Esophagus muscularis mucosa (tissue), 4 donors: ENCODE measurements at places on chromosomes 6 and 20. TPM values are rescaled to one million over a fixed set of nuclear protein-coding genes. Genes with fewer than 3 reads are reported as not detected.

Gene GMEB2
- total RNA-seq = 11.6 TPM

Gene PGK2
- total RNA-seq = not detected

Gene SLC22A23
- total RNA-seq = 10.4 TPM

Gene TMEM200A
- 1.0 TPM for total RNA-seq

Gene CDSN
- not detected for total RNA-seq

DNA sequence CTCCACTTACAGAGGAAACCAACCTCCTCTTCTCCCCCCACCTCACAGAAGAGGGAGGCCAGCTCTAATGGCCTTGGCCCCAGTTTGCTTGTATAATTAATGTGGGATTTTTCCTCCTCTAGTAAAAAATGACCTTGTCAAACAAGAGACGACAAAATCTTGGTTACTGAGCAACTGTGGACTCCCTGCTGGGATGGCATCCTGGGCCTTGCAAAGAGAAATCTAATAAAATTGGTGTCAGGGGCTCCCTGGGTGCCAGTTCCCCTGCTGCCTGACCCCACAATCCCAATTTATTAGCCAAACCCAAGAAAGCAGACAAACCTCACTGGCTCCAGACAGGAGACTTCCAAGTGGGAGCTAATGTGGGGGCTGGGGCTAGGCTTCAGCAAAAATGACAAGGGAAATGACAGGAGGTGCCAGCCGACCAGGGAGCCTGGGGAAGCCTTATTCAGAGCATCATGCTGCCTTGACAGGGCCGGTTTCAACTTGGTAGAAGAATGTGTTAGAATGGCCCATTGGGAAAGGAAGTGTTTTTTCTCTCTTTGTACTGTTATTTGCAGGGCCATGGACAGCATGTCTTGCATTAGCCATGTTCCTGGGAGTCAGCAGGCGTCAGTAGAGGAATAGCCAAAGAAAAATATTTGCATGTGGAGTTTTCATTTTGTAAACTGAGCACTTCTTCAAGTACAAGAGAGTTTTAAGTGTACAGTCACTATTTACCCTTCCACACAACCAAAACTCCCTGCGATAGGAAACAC lies 816.9 kb downstream of the DHX35 start:
- H3K4me3 ChIP-seq = no peak overlapping the region
- no peak overlapping the region for H3K27ac ChIP-seq
- no peaks in the 10 kb centered on the region for H3K36me3 ChIP-seq

- no peak for DNase-seq
- no peaks in the 10 kb centered on the region for H3K4me1 ChIP-seq
- H3K27ac ChIP-seq = no peak overlapping the region
Measured at GRCh38 chr20:54105653-54106052, 35.3 kb upstream of the BCAS1 start.

DNA sequence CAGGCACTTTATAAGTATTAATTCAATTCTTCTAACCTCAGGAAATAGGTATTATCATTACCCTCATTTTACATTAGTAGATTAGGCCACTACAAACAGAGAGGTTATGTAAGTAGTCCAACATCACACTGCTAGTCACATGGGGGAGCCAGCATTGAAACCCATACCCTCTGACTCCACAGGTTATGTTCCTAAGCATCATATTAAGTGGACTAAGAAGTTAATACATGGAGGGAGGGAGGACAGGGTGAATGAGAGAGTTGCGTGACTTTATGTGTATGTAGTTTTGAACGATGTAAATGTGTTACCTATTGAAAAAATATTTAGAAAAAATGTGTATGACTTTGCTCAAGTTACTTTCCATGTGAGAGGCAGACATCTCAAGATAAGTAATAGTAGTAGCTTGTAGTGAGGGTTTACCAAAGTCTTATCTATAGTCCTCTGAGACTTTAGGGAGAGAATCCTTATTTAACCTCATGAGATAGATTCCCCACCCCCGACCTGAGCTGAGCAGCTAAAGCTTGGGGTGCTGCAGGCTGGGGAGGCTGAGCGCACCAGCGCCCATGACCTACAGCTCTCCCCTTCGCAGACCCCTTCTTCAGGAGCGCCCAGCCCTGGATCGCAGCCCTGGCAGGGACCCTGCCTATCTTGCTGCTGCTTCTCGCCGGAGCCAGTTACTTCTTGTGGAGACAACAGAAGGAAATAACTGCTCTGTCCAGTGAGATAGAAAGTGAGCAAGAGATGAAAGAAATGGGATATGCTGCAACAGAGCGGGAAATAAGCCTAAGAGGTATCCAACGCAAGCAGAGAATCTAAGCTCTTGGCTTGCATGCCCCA lies 7.5 kb downstream of the BTN3A2 start:
- H3K4me1 ChIP-seq = no peaks in the 10 kb centered on the region
- DNase-seq = no peak

DNA sequence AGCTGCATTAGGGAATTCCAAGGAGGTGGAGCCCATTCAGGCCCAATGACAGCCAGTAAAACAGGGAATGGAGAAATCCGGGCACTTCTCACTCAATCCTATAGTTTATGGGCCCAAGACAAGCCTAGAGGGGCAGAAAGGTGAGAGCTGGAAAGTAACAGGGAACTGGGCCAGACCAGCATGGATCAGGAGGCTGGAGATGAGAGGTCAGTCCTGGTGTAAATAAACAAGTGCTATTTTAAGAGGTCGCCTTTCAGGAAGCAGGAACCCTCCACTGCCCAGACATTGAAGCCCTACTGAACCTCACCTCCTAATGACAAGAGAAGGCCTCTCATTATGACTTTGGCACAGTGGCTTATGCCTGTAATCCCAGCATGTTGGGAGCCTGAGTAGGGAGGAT lies 57.2 kb upstream of the TGM3 start:
- H3K4me3 ChIP-seq = no peak overlapping the region
- no peak for DNase-seq
- no peak overlapping the region for H3K27ac ChIP-seq

- DNase-seq = peak; percentile 93
- H3K36me3 ChIP-seq = no peaks in the 10 kb centered on the region
- no peak overlapping the region for H3K27ac ChIP-seq
- H3K27me3 ChIP-seq = no peaks in the 10 kb centered on the region
- H3K4me3 ChIP-seq = no peak overlapping the region
Measured at GRCh38 chr6:166106076-166106686, 61.5 kb downstream of the TBXT start.

DNA sequence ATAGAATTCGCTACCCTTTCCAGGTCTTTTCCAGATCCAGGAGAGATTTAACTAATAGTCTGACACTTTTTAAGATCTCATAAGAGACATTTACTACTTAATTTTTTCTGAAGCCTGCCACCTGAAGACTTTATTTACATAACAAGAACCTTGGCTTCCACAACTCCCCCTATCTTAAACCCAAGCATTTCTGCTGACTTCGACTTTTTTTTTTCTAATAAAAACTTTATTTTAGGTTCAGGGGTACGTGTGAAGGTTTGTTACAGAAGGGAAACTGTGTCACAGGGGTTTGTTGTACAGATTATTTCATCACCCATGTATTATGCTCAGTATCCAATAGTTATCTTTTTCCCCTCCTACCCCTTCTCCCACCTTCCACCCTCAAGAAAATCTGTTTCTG lies 64.9 kb upstream of the OR14J1 start:
- no peak overlapping the region for H3K27ac ChIP-seq
- H3K27me3 ChIP-seq = no peaks in the 10 kb centered on the region
- H3K36me3 ChIP-seq = no peaks in the 10 kb centered on the region
- no peak overlapping the region for H3K4me3 ChIP-seq
- DNase-seq = no peak

DNA sequence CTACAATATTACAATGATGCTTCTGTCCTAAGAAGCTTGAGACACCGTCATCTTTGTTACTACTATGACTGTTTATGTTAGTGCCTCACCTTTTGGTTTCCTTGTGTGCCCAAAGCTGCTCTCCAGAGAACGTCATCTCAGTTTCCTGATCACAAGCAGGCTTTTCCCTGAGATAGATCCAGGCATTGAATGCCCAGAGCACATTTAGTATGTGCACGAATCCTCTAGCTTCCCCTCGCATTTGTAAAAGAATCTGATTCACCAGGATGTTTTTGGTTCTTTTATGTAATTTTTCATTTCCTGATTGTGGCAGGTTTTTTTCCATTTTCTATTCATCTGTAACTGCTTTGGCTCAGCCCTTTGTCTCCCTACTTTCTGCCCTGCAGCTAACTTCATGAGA lies 100.2 kb upstream of the TMEM181 start:
- no peak overlapping the region for H3K4me3 ChIP-seq
- peaks cover 58% of the 10 kb centered on the region for H3K36me3 ChIP-seq
- H3K4me1 ChIP-seq = no peaks in the 10 kb centered on the region
- H3K27me3 ChIP-seq = no peaks in the 10 kb centered on the region
- DNase-seq = no peak
- H3K27ac ChIP-seq = no peak overlapping the region

- no peak overlapping the region for H3K27ac ChIP-seq
- no peaks in the 10 kb centered on the region for H3K27me3 ChIP-seq
- H3K4me3 ChIP-seq = no peak overlapping the region
- DNase-seq = no peak
Measured at GRCh38 chr20:38175304-38176180, 10.5 kb upstream of the TGM2 start.

GRCh38 chr20:4887586-4887985 lies 113.7 kb downstream of the SLC23A2 start:
- no peak for DNase-seq
- H3K36me3 ChIP-seq = peaks cover 6% of the 10 kb centered on the region
- H3K27me3 ChIP-seq = no peaks in the 10 kb centered on the region
- H3K4me1 ChIP-seq = peaks cover 6% of the 10 kb centered on the region
- H3K4me3 ChIP-seq = no peak overlapping the region
- H3K27ac ChIP-seq = no peak overlapping the region

DNA sequence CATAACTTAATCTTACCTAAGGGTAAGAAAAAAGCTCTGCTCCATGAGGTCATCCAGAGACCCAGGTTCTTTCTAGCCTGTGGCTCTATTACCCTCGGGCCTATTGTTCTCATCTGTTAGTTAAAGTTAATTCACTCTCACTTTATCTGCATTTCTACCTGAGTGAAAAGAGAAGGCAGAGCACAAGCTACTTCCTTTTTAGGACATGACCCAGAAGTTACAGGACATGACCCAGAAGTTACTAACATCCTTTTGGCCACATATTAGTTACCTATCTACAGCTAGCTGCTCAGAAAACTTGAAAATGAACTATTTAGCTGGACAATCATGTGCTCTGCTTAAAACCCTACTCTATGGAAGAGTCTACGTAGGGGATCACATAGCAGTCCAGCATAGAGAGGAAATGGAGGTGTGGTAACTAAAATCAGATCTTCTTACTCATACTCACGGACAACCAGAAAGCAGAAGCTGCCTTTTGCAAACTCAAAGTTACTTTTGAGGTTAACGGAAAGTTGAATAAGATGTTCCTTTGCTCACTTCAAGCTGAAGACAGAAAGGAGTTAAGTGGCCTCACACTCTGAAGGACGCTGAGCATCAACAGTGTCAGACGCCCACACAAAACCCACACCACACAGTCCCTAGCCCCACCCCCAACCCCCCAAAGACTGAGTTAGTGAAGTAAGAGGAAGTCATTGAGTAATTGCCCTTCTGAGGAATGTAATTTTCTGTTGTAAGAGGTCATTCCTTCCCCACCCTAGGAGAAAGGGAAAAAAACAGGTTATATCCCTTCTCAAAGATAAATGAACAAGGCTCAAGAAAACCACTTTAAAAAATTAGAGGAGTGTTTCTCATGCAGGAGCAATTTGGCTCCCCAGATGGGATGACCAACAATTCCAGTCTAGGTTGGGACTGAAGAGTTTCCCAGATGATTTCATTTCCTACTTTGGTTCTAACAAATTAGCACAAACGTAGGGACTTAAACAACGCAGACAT lies 45.9 kb upstream of the TAB2 start:
- H3K27me3 ChIP-seq = no peaks in the 10 kb centered on the region
- no peak for DNase-seq
- no peaks in the 10 kb centered on the region for H3K36me3 ChIP-seq
- no peak overlapping the region for H3K27ac ChIP-seq
- H3K4me3 ChIP-seq = no peak overlapping the region
- H3K4me1 ChIP-seq = no peaks in the 10 kb centered on the region

DNA sequence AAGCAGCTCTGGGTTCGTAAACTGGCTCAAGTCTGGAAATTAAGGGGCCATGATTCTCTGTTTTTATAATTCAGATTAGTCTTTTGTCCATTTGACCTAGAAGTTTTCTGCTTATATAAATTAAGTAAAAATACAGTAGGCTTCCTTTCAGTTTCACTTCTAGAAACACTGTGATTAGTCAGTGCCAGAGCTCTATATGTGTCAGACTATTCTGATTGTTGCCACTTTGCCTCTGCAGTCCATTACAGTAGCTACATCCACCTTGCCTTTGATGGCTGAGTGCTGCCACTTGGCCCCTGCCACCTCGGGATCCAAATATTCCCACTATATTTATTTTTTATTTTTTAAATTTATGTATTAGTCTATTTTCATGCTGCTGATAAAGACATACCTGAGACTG lies 7.9 kb downstream of the ZC2HC1B start:
- no peaks in the 10 kb centered on the region for H3K36me3 ChIP-seq
- no peak for DNase-seq
- H3K27me3 ChIP-seq = no peaks in the 10 kb centered on the region
- no peak overlapping the region for H3K27ac ChIP-seq

DNA sequence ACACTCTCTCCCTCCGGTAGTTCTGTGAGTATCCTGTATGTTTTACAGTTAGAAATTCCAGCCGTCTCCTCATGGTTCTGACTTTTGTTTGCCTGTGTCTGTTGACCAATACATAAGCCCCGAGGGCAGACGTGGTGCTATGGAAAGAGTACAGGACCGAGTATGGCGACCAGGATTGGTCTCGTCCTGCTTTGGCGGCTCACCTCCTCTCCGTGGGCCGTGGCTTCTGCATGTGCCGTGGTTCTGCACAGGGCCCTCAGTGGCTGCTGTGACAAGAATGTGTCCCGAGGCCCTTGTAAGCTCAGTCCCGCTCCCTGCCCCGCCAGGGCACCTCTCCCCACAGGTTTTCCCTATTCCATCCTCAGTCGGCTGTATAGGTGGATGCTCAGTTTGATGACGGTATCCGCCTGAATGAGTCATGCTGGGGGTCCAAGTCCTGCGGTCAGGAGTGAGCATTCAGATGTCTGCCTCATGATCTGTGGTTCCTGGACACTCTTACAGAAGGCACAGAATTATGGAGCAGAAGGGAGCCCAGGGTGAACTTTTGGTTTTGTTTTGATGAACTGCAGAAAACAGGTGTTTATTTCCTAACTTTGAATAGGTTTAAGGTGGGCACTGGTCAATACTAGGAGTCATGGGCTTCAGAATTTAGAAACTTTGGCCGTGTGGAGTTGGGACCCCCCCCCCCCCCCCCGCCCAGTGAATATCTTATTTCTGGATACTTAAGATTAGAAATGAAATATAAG lies 1.2 kb downstream of the ARFGAP1 start:
- no peak overlapping the region for H3K27ac ChIP-seq
- no peak for DNase-seq
- peak overlapping the region; percentile 100 for H3K4me3 ChIP-seq
- H3K27me3 ChIP-seq = no peaks in the 10 kb centered on the region
- H3K4me1 ChIP-seq = peaks cover 32% of the 10 kb centered on the region

DNA sequence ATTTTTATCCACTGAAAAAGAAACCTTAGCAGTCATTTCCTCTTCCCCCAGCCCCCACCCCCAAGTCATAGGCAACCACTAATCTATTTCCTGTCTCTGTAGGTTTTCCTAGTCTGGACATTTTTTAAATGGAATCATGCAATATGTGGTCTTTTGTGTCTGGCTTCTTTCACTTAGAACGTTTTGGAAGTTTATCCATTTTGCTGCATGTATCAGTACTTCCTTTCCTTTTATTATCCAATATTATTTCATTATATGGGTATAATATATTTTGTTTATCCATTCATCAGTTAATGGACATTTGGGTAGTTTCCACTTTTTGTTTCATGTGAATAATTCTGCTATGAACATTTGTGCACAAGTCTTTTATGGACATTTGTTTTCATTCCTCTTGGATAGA lies 99.3 kb upstream of the BMP5 start:
- no peaks in the 10 kb centered on the region for H3K27me3 ChIP-seq
- H3K4me3 ChIP-seq = no peak overlapping the region
- no peak overlapping the region for H3K27ac ChIP-seq
- DNase-seq = no peak
- H3K4me1 ChIP-seq = peaks cover 8% of the 10 kb centered on the region
